Cortex of kidney (tissue), 1 donor: ENCODE measurements at places on chromosomes 2 and 18.

DNA sequence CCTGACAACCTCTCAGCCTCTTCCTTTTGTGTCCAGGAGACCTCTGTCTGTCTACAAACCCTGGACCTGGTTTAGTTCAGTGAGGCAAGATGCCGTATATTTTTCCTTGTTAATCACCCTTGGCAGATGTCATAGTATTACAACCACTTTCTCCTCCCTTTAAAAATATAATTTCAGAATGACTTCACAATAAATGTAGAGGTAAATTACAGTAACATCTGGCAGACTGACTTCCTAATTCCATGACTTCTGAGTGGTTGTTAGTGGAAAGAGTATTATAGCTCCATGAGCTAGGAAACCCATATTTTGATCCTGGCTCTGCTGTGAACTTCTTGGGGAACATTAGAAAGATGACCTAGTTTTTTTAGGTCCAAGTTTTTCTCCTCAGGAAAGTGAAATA lies 39.5 kb downstream of the SPATS2L start:
- DNase-seq: no peak

- DNase-seq: no peak
Measured at GRCh38 chr18:49682173-49682802, 120.4 kb downstream of the LIPG start.

- DNase-seq: no peak
Measured at GRCh38 chr2:204370172-204370718, 175.0 kb upstream of the PARD3B start.

DNA sequence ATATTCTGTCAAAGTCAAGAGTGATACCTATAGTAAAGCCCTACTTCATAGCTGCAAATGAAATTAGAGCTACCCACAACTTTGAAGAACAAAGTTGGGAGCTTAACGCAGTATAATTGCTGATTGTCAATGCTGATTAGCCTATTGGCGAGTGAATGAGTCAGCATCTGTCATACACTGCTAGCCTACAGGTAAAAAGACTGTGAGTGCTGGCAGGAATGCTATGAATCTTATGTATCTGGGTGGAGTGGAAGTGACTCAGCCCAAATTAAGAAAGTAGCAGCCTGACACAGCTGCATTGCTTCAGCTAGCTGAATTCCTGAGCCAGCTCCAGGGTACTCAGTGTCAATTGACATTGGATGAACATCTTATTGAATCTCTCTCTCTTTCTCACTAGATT lies 179.4 kb upstream of the DCC start:
- no peak for DNase-seq

DNA sequence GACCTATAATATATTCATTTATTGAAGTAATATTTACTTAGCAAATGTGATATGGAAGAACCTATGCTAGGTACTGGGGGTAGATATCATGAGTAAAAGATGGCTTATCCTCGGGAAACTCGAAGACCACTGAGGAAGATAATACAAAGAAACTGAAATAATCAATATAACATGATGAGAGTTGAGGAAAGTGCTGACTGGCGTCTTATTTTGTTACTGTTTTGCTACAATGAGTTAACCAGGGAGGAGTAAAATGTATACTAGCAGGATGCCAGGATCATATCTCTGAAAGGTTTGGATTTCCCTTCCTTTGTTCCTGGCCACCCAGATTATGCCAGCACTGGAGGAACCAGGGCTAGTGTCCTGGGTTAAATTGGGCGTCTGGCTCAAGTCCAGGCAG lies 111.7 kb upstream of the SPATS2L start:
- DNase-seq: no peak
